ENCODE measurements at places on chromosomes 7 and 10.

- no peak for DNase-seq
These were observed 14.5 kb downstream of the ITPRIP start for GRCh38 chr10:104323760-104324201.

GRCh38 chr7:138387755-138388475, 72.1 kb upstream of the TRIM24 start:
- no peak for DNase-seq

GRCh38 chr10:103501186-103501585, 7.7 kb downstream of the NEURL1 start:
- no peak for DNase-seq

DNA sequence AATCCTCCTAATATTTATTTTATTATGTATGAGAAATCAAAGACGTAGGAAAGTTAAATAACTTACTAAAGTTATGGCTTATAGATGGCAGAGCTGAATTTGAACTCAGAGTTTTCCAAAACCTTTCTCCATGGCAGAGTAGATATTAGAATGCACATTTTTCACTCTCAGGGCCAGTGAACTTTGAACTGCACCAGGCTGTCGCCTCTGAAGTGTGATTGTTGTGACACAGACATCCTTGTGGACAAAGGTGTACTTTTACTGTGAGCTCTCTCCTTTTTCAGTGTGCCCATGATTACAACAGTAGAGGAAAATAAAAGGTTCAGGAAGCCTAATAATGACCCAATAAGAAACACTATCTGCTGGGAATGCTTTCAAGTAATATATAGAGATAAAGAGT, 29.1 kb downstream of the TES start:
- DNase-seq = no peak

- DNase-seq = no peak
These were observed 29.7 kb upstream of the GTF2I start for GRCh38 chr7:74627661-74628411.
